ENCODE measurements at places on chromosomes 6 and 20. TPM values are rescaled to one million over a fixed set of nuclear protein-coding genes. Genes with fewer than 3 reads are reported as not detected.

DNA sequence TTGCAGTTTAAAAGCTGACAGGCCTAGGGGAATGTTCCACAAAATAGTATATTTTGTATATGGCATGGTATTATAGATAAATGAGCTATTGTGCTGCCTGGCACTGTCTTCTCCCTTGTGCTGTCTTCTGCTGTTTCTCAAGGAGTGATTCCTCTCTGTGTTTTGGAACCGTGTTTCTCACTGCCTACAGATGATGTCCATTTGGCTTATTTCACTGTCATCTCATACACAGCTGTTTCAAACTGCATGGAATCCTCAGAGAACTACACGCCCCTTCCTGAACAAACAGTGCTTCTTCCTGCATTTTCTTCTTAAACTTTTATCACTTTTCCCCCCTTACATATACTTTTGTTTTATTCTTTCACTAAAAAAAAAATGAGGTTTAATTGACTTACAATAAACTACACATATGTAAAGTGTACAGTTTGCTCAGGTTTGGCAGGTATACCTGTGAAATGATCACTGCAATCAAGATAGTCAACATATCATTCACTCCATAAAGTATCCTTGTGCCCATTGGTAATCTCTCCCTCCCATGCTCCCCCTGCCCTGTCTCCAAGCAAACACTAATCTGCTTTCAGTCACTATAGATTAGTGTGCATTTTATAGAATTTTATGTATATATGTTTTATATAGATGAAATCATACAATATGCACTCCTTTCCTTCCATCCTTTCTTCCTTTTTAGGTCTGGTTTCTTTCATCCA is 43.0 kb downstream of the CBFA2T2 start:
- no peak for DNase-seq

MRPL14 gene
- total RNA-seq: 36.9 TPM

CCDC170 gene
- 0.37 TPM for total RNA-seq

- no peak for DNase-seq
These were observed 1028.5 kb downstream of the KIF16B start for GRCh38 chr20:15544742-15545141.

- no peak for DNase-seq
These were observed 308.7 kb downstream of the PKHD1 start for GRCh38 chr6:51778666-51779065.

DNA sequence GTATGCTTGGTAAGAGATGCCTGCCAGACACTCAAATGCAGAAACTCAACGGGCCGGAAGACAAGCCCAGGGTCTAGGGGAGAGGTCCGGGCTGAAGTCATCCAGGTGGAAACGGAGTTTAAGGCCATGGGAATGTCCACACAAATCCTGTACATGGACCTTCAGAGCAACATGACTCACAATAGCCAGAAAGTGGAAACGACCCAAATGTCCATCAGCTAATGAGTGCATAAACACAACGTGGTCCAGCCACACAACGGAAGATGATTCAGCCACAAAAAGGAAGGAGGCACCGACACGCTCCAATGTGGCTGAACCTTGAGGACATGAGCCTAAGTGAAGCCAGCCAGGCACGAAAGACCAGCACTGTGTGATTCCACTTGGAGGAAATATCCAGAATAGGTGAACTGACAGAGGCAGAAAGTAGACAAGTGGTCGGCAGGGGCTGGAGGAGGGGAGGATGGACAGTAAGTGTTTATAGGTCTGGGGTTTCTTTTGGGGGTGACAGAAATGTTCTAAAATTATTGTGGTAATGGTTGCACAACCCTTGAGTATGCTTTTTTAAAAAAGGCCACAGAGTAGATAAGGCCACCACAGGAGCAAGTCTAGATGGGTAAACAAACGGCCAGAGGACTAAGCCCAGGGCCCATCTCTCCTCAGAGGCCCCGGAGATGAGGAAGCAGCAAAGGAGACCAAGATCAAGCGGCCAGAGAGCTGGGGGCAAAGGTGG is 105.6 kb downstream of the PREX1 start:
- no peak for DNase-seq

- DNase-seq: no peak
These were observed 3.8 kb downstream of the PEX7 start for GRCh38 chr6:136826216-136826615.

- no peak for DNase-seq
These were observed 10.4 kb upstream of the FKBPL start for GRCh38 chr6:32140420-32141046.

DNA sequence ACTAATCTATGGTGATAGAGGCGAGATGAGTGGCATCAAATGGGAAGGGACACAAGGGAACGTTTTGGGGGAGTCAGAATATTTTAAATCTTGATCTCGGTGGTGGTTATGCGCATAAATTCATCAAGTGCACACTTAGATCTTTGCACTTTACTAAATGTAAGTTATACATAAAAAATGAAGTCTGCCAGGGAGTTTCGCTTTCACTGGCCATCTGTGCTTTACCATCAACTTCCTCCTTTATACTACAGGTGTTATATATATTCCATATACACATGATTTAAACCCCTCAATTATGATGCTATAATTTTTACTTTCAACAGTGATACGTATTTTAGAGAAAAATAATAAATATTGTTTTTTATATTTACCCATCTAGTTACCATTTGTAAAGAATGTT is 97.6 kb upstream of the AKIRIN2 start:
- no peak for DNase-seq

- no peak for DNase-seq
These were observed 140.5 kb upstream of the ZNF217 start for GRCh38 chr20:53734006-53734688.

ATAT1 gene
- total RNA-seq: 3.3 TPM

HCK gene
- total RNA-seq: 12.8 TPM

MOXD1 gene
- total RNA-seq: 0.23 TPM

- DNase-seq: no peak
These were observed 55.6 kb upstream of the MPC1 start for GRCh38 chr6:166438211-166438861.

TGM3 gene
- 0.05 TPM for total RNA-seq

DNA sequence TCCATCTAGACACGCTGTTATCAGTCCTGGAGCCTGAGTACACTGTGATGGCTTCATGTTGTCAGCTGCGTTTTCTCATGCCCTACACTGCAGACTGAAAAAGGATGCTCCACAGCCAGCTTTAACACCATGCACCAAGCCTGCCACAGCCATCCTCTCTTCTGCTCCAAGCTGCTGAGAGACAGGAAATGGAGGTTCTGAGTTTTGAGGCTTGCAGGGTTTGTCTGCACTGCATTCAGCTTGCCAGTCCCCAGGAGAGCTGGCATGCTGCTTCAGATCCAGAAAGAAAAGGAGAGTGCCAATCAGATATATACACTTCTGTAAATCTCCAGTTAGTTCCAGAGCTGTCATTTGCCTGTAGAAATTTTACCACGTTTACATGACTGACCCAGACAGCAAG is 550.7 kb upstream of the FLRT3 start:
- no peak for DNase-seq

CLVS2 gene
- not detected for total RNA-seq

OTOR gene
- not detected for total RNA-seq

- DNase-seq: no peak
These were observed 25.3 kb upstream of the TAAR1 start for GRCh38 chr6:132684272-132684671.

DNA sequence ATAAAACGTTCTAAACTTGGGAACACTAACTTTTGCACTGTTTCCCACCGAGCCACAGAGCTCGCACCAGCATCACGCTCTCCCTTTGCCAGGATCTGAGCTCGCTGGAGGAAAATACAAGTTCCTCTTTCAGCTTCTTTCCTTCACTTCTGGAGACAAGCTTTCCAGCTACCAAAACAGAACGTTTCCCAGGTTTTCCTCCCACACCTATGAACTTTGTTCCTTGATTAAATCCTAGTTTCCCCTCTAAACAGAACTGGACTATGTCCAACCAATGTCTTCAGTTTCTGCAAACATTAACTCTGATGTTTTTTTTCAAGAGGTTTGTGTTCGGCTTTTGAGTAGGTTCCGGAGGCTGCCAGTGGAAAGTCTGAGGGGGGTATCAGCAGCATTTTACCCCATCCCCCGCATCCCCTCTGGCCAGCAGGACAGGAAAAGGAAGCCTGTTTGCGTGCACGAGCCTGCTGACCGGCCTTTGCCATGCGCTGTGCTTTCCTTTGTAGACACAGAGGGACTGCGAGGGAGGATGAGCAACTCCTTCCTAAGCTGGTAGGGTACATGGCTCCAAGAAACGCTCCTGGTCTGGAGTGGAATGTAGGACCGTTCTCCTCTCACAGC is 135.5 kb downstream of the LY86 start:
- no peak for DNase-seq

- no peak for DNase-seq
These were observed 59.0 kb downstream of the THEMIS start for GRCh38 chr6:127841811-127842210.

RIMS4 gene
- not detected for total RNA-seq

SPATA25 gene
- 1.6 TPM for total RNA-seq

DNA sequence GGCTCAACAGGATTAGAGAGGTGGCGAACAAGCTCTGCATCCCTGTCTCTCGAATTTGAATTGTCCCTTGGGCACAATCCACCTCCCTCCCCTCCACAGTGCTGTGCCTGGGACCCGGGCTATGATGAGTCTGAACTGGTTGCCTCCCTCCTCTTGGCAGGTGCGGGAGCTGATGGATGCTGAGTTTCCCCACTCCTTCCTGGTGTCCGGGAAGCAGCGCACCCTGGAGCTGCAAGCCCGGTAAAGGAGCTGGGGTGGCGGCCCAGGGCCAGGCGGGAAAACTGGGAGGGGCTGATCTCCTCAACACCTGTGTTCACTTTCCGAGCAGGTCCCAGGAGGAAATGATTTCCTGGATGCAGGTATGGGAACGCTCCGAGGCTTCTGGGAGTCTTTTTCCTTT is 14.9 kb downstream of the FGD2 start:
- no peak for DNase-seq
